ENCODE measurements at places on chromosomes 12 and 14. TPM values are rescaled to one million over a fixed set of nuclear protein-coding genes. Genes with fewer than 3 reads are reported as not detected.

GRCh38 chr12:68237078-68237477, 11.5 kb upstream of the IL26 start:
- no peak for DNase-seq

DNA sequence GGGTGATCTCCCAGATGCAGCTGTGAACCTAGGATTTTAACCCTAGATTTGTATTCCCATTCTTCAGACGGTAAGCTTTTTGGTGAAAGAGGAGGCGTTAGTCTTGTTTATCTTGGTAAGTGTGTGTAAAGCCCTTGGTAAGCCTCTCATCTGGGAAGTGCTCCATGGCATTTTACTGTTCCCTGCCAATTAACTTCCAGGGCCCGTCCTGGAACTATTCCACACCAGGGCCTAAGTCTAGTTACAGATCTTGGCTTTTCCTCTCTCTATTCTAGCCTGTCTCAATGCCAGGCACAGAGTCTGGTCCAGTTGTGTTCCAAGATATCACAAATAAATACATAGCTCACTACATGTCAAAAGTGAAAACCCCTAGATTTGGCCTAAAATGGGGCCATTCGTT, 42.4 kb downstream of the YEATS4 start:
- DNase-seq = no peak

The DHH gene
- total RNA-seq = 2.3 TPM

The OR6C2 gene
- total RNA-seq = 0.42 TPM

- no peak for DNase-seq
Observed at GRCh38 chr12:3043406-3043805, 33.8 kb upstream of the TSPAN9 start.

The NOXRED1 gene
- total RNA-seq = 0.69 TPM

The SSTR1 gene
- 0.37 TPM for total RNA-seq

DNA sequence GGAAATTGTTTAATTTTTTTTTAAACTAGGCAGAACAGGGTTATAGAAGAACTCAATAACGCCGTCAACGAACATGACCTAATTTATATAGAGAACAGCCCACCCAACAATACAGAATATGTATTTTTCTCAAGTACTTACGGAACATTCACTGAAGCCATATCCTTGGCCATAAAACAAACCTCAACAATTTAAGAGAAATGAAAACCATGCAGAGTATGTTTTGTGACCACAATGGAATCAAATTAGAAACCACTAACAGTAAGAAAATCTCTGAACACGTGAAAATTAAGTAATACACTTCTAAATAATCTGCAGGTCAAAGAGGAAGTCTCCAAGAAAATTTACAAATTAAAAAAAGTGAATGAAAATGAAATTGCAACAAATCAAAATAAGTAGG, 9.4 kb downstream of the SART3 start:
- no peak for DNase-seq

The ANAPC7 gene
- total RNA-seq = 56.6 TPM

Measured in urinary bladder (tissue), 4 donors.